ENCODE measurements at places on chromosomes 2 and 18.

DNA sequence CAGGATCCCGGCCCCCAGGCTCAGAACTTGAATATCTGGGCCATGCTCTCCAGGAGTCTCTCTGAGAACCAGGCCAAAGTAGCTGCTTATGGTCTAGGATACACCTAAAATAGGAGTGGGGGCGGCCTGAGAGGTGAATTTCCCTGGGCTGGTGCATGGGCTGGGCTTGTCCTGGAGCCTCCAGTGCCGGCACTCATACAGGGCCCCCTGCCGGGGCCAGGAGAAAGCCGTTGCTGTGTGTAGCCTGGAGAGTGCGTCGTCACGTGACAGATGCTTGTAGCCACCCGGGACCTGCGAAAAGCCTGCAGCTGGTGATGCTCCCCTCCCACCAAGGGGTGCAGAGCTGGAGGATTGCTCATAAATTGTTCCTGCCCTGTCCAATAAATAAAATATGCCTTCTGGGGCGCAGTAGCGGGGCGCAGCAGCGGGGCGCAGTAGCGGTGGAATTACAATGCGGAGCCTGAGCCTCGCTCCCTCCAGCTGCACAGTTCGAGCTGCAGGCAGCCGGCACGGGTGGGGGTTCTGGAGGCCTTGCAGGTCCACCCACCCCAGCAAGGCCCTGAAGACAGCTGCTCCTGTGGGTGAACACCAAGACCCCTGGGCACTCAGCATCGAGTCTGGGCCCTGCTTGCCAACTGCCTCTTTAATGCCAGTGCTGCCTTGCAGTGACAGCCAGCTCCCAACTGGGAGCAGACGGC lies 289.9 kb downstream of the NDUFA10 start:
- no peak for DNase-seq

DNA sequence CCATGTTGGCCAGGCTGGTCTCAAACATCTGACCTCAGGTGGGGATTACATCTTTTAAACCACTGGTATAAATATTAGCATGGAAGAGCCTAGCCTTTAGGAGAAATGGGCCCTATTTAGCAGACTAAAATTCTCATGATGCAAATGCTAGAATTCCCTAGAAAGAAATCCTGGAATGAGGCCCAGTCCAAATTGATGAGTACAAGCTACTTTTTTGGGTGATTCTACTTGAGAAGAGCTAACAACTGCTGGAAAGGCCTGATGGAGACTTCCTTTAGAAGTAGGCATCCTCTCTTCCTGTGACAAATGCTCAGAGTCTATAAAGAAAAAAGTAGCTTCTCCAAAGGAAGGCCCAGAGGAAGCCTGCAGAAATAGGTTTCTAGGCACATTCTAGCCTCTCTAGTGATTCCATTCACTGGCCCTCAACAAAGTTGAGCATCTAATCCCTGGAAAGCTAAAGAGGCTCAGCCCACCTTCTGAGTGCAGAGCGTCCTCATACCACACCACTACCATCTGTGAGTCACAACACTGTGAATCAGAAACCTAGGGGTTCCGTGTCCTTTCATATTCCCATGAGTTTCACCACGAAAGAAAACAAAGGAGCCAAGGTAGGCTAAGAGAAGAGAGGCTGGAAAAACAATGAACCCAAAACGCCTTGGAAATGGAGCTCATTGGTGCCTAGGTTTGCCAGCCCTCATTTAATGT lies 183.1 kb downstream of the C1D start:
- peak; percentile 69 for DNase-seq

GRCh38 chr2:38907743-38908562 lies 18.3 kb downstream of the ARHGEF33 start:
- DNase-seq = no peak

- no peak for DNase-seq
Measured at GRCh38 chr2:49600524-49600923, 446.2 kb upstream of the FSHR start.

- no peak for DNase-seq
Measured at GRCh38 chr2:120425014-120425413, 79.1 kb downstream of the INHBB start.

DNA sequence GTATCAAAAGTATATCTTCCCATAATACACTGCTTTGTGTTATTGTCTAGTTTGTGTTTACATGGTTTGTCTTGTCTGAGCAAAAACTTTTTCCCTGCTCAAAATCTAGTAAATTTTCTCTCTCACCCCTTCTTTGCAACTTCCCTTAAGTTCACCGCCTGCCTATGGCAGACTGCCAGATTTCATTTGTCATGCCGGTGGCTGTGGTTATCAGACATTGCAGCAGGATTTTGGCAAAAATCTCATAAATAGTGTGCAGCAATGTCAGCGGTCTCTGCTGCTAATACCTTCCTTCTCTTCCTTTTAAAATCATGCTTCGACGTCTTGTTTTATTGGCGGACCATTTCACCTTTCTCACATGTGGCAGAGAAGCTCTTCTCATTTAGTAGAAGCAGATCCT lies 45.6 kb upstream of the TMEM178A start:
- peak; percentile 84 for DNase-seq

DNA sequence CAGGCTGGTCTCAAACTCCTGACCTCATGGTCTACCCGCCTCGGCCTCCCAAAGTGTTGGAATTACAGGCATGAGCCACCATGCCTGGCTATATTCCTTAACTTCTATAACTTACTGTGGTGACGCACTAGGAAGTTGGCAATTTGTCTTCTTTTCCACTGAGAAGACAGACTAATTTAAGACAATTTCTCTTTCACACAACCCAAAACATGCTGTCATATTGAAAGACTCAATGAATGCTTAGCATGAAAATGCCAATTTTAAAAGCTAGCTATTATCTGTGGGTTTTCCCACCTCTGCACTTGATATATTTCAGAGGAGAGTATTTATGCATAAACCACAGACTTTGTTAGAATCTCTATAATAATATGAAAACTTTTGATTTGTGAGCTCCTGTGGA lies 84.5 kb downstream of the ERBB4 start:
- DNase-seq = no peak

- no peak for DNase-seq
Measured at GRCh38 chr2:112712465-112712864, 8.4 kb upstream of the NT5DC4 start.

- DNase-seq = no peak
Measured at GRCh38 chr2:19664646-19665045, 237.1 kb downstream of the TTC32 start.

DNA sequence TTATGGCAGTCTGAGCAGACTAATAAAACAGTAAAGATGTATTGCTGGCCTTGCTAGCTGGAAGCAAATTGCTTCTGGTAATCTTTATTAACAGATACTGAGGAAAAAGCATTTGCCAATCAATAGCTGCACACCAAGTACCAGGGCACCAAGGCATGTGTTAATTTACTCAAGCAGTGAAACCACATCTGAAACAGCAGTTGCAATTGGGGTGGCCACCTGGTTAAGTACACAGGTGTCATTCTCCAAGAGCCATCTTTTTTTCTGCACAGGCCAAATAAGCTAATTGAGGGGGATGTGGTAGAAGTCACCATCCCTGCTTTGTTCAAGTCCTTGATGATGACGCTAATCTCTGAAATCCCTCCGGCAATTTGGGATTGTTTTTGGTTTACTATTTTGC lies 8.6 kb upstream of the SEH1L start:
- no peak for DNase-seq

DNA sequence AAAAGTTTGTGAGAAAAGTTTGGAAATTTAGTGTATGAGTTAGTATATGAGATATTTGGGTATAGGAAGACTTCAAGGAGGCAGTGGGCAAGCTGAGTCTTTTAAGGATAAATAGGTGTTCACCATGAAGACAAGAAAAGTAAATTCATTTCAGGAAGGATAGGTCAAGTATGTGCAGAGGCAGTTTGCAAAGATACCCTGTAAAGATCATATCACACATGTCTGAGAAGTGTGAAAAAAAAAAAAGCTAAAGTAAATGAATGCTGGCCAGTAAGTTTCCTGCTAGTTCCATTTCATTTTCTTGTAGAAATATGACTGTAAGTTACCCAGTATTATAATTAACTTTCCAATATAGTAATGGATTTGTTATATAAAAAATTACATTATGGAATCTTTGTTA lies 131.0 kb downstream of the PHLPP1 start:
- no peak for DNase-seq

- no peak for DNase-seq
Measured at GRCh38 chr2:178891959-178892485, 84.8 kb upstream of the TTN start.

- no peak for DNase-seq
Measured at GRCh38 chr2:169768262-169768995, 30.2 kb upstream of the SSB start.

GRCh38 chr18:51865538-51865937 lies 474.5 kb upstream of the DCC start:
- DNase-seq = no peak

DNA sequence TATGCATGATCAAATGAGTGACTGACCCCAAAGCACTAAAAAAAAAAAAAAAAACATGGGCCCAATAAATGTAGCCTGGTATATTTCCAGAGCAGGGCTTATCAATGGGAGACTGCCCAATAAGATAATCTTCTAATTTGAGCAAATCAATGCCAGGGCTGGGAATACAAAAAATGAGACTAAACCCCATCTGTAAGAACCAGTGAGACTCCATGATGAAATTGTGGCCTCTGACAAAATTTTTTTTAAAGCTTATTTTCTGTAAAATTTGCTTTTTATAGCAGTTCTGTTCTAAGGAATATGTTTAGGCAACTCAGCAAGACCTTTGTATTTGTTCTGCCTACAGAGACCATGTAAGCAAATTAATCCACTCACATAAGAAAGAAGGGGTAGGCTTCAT lies 186.8 kb upstream of the CCDC150 start:
- no peak for DNase-seq

- DNase-seq = no peak
Measured at GRCh38 chr2:39623917-39624316, 41.8 kb upstream of the TMEM178A start.

GRCh38 chr2:73825408-73825807 lies 3.4 kb upstream of the STAMBP start:
- peak; percentile 52 for DNase-seq

- DNase-seq = peak; percentile 90
Measured at GRCh38 chr18:56124186-56124585, 514.2 kb downstream of the TXNL1 start.

GRCh38 chr2:213274143-213274542 lies 10.1 kb upstream of the SPAG16 start:
- DNase-seq = no peak

GRCh38 chr18:11368020-11368419 lies 218.7 kb upstream of the PIEZO2 start:
- peak; percentile 36 for DNase-seq

DNA sequence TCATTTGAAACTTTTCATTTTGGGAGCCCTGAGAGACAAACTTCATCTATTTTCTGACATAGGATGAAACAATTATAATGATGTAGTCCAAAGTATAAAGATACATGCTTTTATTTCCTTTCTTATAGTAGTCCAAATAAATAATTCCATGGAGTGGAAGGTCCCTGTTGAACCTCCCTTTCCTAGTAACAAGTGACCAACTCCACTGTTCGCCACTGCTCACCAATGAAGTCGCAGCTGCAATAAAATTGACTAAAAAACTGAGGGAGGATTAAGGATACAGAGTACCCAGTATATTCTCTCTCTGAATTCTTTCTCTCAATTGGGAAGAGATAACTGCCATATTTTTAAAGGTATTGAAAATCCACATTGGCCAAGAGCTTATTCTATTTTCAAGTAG lies 14.1 kb downstream of the SERPINB7 start:
- DNase-seq = no peak

- DNase-seq = no peak
Measured at GRCh38 chr2:182144776-182145165, 159.1 kb downstream of the PPP1R1C start.

DNA sequence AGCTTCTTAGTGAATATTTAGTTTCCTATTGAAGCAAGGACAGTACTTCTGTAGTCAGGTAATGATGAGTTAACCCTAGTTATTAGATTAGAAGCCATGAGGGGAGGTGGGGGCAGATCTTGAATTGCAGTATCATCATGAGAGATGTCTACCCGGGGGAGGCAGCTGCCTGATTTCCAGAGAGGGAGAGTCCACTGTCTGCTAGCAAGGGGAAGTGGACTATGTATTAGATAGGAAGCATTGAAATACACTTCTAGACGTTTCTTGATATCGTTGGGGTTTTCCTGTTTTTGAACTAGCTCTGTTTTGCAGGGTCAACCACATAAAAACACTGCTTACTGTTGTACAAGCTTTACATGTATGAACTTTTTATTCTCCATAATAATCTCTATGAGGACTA lies 38.8 kb downstream of the APLF start:
- no peak for DNase-seq

DNA sequence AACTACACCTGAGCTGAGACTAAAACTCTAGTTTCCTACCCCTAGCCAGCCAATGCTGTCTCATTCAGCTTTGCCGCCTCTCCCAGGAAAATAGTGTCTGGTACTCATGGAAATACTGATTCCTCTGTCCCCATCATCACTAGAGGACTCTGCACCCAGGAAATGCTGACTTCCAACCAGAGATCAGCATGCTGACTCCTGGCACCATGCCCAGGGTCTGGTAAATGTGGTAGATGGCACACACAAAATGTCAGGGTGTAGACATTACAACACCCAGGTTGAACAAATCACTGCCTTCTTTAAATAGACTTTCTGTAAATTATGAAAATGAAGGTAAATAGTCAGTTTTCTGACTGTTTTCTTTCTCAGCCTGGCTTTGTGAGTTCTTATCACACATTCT lies 307.3 kb upstream of the CHAC2 start:
- DNase-seq = no peak

- DNase-seq = peak; percentile 45
Measured at GRCh38 chr2:96914332-96914731, 44.5 kb upstream of the SEMA4C start.

- peak; percentile 25 for DNase-seq
Measured at GRCh38 chr2:69779258-69780001, 37.5 kb downstream of the ANXA4 start.

- no peak for DNase-seq
Measured at GRCh38 chr2:20620696-20621365, 30.1 kb downstream of the HS1BP3 start.

DNA sequence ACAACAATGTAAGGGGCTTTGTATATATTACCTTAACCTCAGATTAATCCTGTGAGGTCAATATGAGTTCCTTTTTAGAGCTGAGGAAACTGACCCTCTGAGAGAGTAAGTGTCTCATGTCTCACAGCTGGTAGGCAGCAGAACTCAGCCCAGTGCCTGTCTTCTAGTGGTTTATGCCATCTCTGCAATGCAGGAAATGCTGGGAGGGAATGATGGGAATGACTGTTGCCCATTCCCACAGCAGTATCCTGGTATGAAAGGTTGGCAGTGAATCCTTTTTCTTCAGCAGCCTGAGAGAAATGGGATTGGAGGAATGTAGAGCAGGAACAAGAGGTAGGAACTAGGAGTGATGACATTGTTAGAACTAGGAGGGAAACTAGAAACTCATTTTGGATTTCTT lies 6.0 kb downstream of the MRPL30 start:
- DNase-seq = no peak

DNA sequence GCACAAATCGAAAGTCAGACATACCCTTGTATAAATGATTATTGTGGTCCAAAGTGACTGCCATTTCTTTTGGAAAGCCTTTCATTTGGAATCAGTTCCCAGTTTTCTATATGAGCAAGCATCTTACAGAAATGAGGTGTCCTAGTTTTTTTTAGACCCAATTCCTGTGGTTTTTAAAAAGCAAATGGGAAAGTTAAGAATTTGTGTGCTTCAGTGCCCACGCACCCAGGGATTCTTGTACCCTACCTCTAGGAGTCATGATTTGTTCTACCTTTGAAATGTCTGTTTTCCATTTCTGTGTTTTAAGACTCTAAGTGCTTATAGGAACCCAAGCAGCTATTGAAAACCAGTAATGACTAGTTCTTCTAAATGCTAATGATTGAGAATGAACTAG lies 218.1 kb downstream of the CAMKMT start:
- no peak for DNase-seq

Measured in IMR-90 (cell line).